ENCODE measurements at places on chromosomes 2 and 18.

DNA sequence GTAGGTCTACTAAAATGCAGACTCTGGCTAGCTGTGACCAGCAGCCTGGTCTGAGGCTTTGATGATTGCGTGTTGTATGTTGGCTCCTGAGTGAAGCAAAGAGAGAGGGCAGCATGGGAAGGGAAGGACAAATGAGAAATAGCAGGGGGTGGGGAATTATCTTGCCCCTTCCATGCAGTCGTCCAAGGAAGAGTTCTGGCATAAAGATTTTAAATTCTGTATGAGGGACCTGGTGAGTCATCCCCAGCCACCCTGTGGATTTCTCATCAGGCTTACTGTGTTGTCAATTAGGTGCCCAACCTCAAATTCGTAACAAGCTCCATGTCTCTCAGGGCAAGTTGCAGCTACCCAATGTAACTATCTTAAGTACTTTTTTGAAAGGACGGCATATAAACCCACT, 72.1 kb upstream of the NOSTRIN start:
- DNase-seq = no peak

- no peak for DNase-seq
Measured at GRCh38 chr2:146544701-146545100, 1300.1 kb upstream of the ACVR2A start.

- DNase-seq = no peak
Measured at GRCh38 chr18:39667905-39668304, 2102.3 kb upstream of the CELF4 start.

GRCh38 chr2:206275312-206276055, 1.0 kb downstream of the ZDBF2 start:
- peak; percentile 38 for DNase-seq

GRCh38 chr2:12321886-12322285, 394.9 kb upstream of the TRIB2 start:
- no peak for DNase-seq

GRCh38 chr18:5467671-5468070, 76.1 kb downstream of the EPB41L3 start:
- DNase-seq = no peak

- DNase-seq = no peak
Measured at GRCh38 chr2:67997528-67997900, 65.3 kb downstream of the C1D start.

- DNase-seq = no peak
Measured at GRCh38 chr18:57043241-57043640, 103.6 kb upstream of the BOD1L2 start.

- no peak for DNase-seq
Measured at GRCh38 chr2:111204706-111205105, 84.0 kb downstream of the BCL2L11 start.

DNA sequence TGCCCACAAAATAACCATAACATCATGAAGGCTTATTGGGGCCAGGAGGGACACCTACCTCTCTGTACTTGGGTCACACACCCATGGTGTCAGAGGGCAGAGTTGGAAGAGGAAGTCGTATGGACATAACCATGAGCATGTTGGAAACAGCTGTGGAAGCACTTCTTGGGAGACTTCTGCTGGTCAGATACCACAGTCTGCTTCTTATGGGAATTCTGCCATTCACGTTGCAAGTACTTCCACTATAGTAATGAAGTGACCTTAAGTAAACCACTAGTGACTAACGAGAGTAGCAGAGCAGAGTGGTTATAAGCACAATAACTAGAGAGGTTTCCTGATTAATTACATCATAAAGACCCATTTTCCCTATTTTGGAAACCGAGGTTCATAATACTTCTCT, 61.1 kb upstream of the TFPI start:
- no peak for DNase-seq

DNA sequence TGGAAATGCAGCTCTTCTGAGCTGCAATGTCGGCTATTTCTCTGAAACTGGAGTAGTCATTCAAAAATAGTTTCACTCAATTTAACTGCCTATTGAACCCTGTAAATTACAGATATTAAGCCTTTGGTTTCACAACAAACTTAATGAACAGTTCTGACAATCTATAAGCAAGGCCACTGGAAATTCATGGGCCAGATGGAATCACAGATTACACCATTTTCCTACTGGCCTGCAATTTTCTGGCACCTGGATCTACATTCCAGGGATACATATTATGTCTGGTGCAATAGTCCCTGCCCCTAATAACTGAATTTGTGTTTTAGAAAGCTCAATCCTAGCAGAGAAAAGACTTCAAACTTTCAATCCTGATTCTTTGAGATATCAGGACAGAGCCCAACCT, 551.7 kb downstream of the RNF144A start:
- no peak for DNase-seq

DNA sequence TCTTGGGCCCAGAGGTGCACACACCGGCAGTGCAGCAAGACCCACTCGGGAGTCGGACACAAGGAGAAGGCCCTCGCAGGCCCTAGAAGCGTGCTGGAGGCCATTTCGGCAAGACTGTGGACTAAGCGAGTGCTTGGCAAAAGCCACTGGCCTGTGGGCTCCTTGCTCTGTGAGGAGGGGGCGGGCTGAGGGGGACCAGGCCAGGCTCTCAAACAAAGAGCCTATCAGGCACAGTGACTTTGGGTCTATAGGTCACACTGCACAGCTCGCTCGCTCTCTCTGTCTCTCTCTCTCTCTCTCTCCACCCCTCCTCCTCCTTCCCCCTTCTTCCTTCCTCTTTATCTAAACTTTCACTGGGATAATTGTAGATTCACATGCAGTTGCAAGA, 23.6 kb upstream of the ZCCHC2 start:
- DNase-seq = no peak

GRCh38 chr18:68713796-68714195, 1.1 kb downstream of the TMX3 start:
- no peak for DNase-seq

- no peak for DNase-seq
Measured at GRCh38 chr2:218202266-218202665, 14.7 kb upstream of the ARPC2 start.

GRCh38 chr18:26547646-26548414, 523 bp downstream of the KCTD1 start:
- peak; percentile 75 for DNase-seq

Measured in HuH-7 (cell line).